ENCODE measurements at places on chromosomes 1 and 21.

GRCh38 chr1:19287436-19288185, 959 bp downstream of the AKR7A3 start:
- no peak for DNase-seq

- DNase-seq, result no peak
Observed at GRCh38 chr1:221714227-221715152, 27.4 kb downstream of the DUSP10 start.

DNA sequence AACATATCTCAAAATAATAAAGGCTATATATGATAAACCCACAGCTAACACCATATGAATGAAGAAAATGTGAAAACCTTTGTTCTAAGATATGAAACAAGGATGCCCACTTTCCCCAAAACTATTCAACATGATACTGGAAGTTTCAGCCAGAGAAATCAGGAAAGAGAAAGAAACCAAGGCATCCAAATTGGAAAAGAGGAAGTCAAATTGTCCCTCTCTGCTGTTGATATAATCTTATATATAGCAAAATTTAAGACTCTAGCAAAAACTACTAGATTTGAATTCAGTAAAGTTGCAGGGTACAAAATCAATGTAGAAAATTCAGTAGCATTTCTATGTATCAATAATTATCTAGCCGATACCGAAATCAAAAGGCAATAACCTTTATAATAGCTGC, 4.3 kb upstream of the OR10Z1 start:
- DNase-seq, result no peak

DNA sequence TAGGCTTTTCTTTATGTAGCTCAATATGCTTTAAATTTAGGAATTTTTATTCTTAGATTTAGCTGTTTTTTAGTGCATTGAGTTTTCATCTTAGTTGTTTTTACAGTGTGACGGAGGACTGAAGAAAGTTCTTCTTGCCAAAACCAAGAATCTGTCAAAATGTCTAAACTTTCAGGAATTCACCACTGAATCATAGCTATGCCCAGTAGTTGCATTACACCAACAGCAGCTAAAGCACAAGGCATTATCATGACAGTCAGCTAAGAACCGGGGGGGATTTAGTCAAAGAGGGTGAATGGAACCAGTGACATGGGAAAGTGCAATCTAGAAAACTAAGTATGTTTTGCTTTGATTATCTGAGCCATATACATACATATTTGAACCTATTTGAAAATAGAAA, 6.5 kb upstream of the C1orf146 start:
- DNase-seq, result peak; percentile 65

- peak; percentile 81 for DNase-seq
Observed at GRCh38 chr21:39385299-39386145, 36.6 kb upstream of the HMGN1 start.

- DNase-seq, result peak; percentile 45
Observed at GRCh38 chr1:201348211-201348566, 29.3 kb downstream of the TNNT2 start.

- DNase-seq, result no peak
Observed at GRCh38 chr1:119771770-119772169, 3.1 kb upstream of the HMGCS2 start.

GRCh38 chr1:192442736-192443135, 125.9 kb downstream of the RGS21 start:
- peak; percentile 12 for DNase-seq

DNA sequence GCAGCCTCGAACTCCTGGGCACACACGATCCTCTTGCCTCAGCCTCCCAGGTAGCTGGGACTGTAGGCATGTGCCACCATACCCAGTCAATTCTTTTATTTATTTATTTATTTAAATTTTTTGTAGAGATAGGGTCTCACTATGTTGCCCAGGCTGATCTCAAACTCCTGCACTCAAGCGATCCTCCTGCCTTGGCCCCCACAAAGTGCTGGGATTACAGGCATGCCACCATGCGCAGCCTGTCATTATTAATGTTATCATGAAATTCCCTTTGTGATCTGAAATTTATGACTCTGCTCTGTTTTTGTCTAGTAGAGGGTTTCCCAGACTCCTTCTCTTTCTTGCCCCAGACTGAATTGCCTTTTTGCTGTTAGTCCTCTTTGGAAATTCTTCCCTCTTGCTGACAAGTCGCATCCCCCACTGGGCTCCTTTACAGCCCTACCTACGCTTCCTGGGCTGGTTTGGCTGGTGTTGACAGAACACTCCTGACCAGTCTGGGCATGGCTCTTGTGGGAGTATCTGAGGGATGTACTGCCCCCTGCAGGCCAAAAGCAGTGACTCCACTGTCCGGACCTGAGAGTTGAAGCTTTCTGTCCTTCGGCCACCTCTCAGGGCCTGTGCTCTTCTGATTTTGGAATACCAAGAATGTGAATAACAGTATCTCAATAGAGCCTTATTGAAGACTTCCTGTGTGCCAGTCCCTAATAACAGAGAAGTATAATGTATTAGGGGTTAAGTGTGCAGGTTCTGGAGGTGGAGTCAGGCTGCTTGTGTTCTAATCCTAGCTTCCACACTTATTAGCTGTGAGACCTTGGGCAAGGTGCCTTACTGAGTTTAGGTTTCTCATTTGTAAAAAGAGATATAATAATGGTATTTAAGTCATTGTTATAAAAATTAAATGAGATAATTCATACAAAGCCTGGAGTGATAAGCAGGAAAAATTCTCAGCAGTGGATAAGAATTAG, 28.2 kb downstream of the TCEANC2 start:
- DNase-seq, result peak; percentile 77

DNA sequence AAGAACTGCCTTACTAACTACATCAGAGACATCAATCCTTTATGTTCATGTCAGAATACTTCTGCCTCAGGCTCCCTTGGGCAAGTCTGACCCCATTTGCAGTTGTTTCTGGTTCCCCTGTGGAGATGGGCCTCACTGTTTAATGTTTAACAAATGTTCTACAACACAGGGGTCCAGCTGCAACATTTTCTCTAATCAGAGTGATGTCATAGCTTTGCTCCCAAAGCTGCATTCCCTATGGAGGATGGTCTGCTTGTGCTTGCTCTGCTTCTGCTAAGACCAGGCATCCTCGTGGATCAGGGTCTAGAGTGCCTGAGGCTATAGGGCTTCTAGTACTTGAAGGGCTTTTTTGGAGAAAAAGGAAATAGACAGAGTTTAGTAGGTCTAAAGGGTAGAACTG, 1071.2 kb downstream of the TTLL7 start:
- no peak for DNase-seq

DNA sequence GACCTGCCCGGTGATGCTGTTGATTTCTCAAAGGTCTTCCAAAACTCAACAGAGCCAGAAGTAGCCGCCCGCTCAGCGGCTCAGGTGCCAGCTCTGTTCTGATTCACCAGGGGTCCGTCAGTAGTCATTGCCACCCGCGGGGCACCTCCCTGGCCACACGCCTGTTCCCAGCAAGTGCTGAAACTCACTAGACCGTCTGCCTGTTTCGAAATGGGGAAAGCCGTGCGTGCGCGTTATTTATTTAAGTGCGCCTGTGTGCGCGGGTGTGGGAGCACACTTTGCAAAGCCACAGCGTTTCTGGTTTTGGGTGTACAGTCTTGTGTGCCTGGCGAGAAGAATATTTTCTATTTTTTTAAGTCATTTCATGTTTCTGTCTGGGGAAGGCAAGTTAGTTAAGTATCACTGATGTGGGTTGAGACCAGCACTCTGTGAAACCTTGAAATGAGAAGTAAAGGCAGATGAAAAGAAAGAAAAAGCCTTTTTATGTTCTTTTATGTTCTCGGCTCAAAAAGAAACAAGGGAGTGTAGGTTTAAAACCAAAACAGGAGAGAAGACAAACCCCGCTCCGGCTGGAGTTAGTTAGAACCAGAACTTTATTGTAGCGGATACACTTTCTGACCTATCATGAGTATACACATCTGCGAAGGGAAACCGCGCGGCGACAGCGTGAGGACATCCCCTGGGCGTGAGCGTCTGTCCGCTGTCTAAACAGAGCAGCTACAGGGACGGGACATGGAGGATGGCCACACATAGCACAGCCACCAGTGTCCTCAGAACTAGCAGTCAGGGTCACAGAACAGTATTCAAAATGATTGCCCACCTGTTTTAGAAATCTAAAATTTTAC, 77.1 kb downstream of the PIK3CD start:
- no peak for DNase-seq

DNA sequence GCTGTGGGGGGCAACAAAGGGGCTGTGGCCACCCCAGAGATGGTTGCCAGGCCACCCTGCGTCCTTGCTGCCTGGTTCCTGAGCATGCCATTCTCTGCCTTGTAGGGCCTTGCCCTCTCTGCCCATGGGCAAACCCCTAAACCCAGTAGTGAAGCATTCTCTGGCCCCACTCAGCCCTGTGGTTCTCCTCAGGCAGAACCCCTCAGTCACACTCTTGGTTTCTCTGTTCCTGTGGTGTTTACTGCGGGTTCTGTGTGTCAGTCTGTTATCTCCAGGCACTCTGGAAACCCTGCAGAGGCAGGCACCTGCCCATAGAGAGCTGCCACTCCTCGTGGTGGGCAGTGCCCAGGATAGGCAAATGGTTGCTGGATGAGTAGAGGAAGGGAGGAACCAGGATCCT, 41.1 kb upstream of the IL19 start:
- no peak for DNase-seq

DNA sequence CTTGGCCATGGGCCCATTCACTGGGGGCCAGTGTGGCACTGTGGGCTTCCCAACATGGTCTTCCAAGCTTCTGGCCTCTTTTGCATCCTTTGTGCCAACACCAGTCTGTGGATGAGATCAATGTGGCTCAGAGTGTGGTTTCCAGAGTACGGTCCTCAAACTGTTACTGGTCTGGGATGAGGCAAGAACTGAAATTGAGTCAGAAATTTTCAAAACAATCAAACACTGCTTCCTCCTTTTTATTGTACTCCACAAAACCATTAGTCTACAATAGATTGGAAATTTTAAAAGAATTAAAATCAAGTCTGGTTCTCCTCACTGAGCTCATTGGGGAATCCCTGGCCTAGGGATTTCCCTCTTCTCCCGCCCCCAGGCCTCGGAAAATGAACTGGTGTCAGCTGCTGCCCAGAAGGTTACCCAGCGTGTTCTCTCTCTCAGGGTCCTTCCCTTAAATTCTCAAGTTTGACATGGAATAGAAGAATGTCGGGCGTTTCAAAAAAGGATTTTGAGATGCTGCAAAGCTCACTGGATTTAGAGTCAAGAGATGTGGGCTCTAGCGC, 222.0 kb downstream of the SDCCAG8 start:
- no peak for DNase-seq

DNA sequence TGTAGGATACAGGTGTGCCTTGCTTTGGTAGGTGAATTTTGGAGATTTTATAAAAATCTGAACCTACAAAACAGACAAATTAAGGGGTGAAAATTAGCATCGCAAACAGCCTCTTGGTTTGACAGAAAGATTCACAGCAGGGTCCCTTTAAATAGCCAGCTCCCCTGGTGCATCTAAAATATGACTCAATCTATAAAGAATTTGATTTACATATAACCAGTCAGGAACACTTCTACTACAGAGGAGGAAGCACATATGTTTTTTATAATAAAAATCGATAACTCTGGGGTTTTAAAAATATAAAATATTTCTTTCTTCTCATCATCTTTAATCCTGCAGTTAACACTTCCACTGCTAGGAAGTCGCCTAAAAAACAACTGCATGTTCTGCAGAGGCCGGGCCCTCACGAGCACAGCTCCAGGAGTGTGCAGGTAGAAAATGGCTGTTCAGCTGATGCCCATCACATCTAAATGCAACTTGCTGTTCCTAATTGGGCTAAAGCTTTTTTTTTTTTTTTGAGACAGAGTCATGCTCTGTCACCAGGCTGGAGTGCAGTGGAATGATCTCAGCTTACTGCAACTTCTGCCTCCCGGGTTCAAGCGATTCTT, 203.4 kb downstream of the HS2ST1 start:
- DNase-seq, result peak; percentile 21

DNA sequence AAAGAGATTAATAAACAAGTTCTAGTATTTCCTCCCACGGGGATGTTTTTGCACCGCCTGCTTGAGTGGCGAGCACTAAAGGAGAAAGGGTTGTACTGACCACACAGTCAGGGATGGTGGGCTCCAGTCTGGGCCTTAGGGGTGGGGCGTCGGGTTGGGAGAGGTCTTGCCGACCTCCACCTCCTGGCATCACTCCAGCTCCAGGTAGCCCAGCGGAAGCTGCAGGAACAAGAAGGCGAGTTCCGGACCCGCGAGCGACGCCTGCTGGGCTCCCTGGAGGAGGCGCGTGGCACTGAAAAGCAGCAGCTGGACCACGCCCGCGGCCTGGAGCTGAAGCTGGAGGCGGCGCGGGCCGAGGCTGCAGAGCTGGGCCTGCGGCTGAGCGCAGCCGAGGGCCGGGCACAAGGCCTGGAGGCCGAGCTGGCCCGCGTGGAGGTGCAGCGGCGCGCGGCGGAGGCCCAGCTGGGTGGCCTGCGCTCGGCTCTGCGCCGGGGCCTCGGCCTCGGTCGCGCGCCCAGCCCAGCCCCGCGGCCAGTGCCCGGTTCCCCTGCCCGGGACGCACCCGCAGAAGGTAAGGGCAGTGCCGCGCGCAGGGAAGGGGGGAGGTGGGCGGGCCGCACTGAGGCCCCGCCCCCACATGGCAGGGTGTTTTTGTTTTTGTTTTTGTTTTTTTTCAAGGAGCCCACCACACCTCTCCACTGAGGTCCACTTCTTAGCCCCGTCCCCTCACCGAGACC, 19.7 kb downstream of the MFAP2 start:
- DNase-seq, result peak; percentile 76

GRCh38 chr1:157691285-157691920, 9.2 kb downstream of the FCRL3 start:
- peak; percentile 20 for DNase-seq

DNA sequence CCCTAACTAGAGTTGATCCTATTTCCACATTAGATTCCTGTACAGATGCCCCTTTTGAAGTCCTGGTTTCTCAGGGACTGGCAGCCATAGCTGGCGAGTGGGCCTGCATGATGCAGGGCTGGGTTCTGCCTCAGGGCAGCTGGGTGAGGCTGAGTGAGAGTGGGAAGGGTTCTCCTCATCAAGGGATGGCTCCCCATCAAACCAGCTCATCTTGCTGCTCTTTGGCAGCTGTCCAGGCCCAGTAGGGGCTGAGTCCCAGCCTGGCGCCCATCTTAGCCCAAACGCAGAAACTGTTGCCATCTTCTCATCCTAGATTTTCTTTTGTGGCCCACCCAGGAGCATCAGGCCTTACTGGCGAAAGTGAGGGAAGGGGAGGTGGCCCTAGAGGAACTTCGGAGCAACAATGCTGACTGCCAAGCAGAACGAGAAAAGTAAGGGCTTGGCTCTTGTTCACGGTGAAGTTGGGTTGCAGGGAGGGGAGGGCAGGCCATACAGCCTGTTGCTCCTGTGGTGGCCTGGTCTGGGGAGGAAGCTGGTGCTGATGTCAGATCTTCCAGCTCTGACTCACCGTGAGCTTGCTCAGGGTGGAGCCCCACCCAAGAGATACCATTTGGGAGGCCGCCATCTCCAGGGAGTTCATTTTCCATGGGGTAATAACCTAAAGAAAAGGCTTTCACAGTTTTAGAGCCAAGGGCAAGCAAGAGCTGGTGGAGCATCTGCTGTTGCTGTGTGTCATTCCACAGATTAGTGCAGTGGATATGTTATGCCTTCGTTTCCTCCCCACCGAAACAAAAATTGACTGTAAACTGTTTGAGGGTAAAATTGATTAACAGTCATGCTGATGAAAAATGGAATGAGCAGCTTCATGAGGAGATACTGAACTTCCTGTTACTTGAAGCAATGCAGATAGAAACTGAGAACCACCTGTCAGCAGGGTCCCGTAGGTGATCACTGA, 34.7 kb downstream of the TUFT1 start:
- peak; percentile 96 for DNase-seq
